ENCODE measurements at places on chromosomes 2 and 18.

- DNase-seq: no peak
Observed at GRCh38 chr2:177165721-177166711, 46.6 kb upstream of the HNRNPA3 start.

- no peak for DNase-seq
Observed at GRCh38 chr2:169091256-169091655, 21.9 kb downstream of the DHRS9 start.

DNA sequence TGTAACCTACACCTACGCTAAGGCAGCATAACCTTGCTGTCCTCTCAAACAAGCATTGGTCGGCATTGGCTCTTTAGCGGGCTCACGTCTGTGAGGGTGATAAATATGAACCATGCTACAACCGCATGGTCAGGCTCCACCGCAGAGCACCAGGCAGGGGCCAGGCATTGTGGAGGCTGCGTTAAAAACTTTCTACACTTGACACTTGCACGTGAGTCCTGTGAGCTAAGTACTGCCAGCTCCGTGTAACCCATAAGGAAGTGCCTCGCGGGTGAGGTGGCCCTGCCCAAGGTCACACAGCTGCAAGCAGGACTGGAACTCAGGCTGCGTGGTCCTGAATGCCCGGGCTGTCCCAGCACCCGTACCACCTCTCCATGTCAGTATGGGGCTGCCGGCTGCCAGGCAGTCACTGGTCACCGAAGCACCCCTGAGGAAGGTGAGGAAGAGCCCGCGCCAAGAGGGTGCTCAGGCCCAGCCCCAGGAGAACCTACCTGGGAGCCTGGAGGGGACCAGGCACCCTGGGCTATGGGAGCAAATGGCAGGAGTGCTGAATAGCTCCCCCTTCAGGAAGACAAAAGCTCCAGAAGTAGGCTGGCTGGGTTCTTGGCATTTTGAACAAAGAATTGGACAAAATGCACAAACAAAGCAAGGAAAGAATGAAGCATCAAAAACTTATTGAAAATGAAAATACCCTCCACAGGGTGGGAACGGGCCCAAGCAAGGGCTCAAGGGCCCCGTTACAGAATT, 271.1 kb upstream of the RAB6C start:
- DNase-seq: no peak

- DNase-seq: no peak
Observed at GRCh38 chr2:203988500-203989260, 52.1 kb downstream of the ICOS start.

- no peak for DNase-seq
Observed at GRCh38 chr2:196607073-196607472, 32.4 kb upstream of the CCDC150 start.

- DNase-seq: no peak
Observed at GRCh38 chr2:45932278-45932975, 281.0 kb downstream of the PRKCE start.

Measured in activated T-helper 9 cell treated with anti-CD3 and anti-CD28 coated beads, Interleukin-2, amount 50 U/mL, for 16 hours (primary cell).